Kasumi-1 (cell line): ENCODE measurements at places on chromosomes 2 and 18.
A peak's percentile ranks its signal among the peaks of the same experiment; 100 is the strongest.

- no peak for DNase-seq
Measured at GRCh38 chr2:133139847-133140533, 428.3 kb downstream of the NCKAP5 start.

- DNase-seq = no peak
Measured at GRCh38 chr18:48908916-48909315, 41.8 kb downstream of the SMAD7 start.

DNA sequence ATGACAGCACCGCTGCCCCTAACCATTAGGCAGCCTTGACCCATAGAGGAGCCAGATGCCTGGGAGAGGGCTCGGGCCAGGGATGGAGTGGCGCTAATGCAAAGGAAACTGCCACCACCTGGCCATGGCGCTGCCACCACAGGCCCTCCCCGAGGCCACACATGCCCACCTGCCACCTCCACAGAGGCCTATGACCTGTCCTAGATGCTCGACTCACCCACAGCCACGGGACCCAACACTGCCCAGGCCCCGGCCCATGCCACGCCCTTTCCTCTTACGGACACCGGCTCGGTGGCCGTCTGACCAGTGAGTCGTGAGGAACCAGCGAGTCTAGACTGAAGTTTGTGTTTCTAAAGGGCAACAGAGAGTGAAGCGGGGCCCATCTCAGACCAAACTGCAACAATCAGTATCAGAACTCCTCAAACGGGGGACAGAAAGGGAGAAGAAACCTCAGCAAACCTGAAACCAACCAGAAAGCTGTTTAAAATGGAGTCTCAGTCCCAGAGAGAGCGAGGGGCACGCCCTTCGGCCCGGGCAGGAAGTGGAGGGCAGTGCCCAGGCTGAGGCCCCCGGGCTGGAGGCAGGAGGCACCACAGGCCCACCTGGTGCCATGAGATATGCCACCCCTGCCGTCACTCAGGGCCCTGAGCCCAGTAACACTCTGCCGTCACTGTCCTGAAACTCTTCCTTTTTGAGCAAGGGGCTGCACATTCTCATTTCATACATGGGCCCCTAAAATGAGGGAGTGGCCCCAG, 711 bp downstream of the GPR17 start:
- no peak for DNase-seq

- no peak for DNase-seq
Measured at GRCh38 chr2:224832207-224832606, 116.0 kb upstream of the CCDC195 start.

DNA sequence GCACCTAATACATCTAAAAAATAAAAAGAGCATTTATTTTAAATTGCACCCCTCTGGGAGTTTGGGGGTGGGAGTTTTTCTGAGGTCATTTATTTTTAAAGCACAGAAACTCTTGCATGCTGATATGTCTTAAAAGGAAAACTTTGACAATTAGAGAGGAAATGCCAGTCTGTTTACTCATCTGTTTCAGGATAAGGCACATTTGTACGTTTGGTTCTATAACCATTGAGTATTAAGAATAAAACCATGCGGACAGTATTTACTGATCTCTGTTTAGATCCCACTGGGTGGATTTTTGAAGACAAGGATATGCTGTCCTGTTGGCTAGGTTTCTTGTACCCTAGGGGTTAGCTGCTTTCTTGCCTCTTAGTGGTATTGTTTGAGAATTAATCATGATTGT, 122.9 kb downstream of the TANC1 start:
- no peak for DNase-seq

DNA sequence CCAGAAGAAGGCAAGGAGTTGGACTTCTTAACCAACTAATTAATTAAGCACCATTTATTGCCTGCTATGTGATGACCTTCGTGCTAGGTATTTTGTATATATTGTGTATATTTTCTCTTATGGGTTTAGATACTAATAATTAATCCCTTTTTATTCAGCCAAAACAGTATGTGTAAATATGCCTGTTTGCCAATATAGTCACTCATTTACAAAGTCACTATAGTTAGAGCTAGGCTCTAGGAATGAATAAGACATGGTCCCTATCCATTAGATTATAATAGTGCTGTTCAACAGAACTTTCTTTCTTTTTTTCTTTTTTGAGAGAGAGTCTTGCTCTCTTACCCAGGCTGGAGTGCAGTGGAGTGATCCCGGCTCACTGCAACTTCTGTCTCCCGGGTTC, 51.4 kb downstream of the GREB1L start:
- DNase-seq = no peak

- no peak for DNase-seq
Measured at GRCh38 chr2:1544478-1545069, 131.3 kb downstream of the TPO start.

GRCh38 chr2:196123679-196124373, 47.6 kb downstream of the STK17B start:
- no peak for DNase-seq

- DNase-seq = no peak
Measured at GRCh38 chr18:44537526-44537925, 143.2 kb upstream of the SETBP1 start.

DNA sequence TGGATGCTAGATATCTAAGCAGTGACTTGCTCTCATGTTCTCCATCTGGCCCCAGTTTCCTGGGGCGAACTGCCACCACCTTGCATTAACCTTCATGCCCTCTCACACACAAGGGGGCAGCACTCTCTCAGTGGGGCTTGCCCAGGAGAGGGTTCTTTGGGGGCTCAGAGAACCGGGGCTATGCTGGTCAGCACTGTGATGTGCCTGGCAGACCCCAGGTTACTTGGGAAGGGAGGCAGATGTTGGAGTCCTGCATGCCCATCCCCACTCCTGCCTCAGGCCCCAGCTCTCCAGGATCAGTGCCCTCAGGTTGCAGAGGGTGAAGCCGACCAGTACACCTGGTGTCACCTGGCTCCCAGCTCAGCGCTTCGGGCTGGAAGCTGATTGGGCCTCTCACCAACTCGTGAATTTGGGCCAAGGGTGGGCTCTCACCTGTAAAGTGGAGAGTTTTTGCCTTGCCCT, 396.2 kb upstream of the HS6ST1 start:
- peak; percentile 63 for DNase-seq

DNA sequence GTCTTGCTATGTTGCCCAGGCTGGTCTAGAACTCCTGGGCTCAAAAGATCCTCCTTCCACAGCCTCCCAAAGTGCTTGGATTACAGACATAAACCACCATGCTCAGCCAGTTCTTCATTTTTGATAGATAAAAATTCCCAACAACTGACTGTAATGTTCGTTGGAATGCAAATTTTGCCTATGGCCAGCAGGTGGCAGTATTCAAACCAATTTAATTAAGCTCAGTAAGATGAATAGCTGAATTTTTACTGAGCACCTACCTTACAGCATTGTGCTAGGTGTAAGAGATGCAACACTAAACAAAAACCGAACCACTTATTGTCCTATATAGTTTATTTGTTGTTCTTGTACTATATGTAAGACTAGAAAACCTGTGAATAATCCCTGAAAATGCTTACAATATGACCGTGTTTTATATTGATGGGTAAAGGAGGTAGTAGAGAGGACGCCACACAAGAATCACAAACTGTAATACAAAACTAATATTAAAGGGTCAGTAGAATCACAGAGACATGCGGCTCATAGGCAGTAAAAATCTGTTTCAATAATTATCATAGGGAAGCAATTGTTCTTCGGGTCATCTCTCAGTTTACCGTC, 8.2 kb upstream of the TMEM182 start:
- DNase-seq = peak; percentile 74

- DNase-seq = no peak
Measured at GRCh38 chr2:176502619-176503018, 233.4 kb downstream of the MTX2 start.

- no peak for DNase-seq
Measured at GRCh38 chr18:3156325-3156640, 63.5 kb downstream of the MYOM1 start.

DNA sequence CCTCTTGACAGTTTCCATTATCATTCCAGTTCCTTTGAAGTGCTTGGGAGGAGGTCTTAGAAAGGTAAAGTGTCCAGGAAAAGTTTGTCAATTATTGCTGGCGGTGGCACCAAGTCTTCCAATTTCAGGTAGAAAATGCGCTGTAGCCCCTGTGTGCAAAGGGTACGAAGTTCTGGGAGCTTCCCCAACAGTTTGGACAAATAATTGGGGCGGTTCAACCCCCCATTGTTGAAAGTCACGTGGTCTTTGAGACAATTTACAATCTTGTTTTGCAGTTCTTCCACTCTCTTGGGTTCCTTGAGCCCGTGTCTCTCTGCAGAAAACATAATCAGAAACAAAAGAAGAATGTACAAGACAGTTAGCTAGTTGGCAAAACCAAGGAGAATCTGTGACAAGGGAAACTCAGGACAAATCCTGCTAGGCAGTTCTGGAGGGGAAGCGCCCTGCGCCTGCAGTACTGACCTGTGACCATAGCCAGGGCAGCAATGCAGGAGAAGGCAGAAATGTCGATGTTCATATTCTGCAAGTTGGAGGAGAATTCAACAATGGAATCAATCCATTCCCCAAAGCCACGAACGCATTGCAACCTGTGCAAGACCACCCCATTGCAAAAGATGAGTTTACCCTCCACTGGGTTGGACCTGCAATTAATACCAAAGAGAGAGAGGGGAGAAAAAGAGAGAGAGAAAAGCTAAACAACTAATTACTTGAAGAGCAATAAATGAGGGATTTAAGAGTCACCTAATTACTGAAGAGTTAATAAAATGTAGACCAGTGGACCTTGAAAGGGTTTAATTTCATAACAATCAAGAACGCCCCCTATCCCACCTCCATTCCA, 6.6 kb downstream of the NR4A2 start:
- no peak for DNase-seq

DNA sequence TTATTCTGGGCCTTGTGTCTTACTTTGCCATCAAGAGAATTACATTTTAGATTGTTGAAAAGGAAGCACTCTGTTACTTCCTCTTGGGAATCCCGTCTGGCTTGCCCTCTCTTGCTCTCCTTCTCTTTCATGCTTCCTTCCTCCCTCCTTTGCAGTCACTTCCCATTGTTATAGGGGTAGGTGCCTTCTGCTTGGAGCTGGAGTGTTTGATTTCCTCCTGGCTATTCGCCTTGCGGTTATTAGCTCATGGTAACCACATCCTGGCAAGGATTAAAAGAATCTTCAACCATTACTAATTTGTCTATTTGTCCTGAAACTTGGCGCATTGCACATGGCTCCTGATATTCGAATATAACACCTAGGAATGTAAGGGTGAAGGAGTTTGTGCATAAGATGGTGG, 115.0 kb downstream of the CERS6 start:
- DNase-seq = peak; percentile 28

DNA sequence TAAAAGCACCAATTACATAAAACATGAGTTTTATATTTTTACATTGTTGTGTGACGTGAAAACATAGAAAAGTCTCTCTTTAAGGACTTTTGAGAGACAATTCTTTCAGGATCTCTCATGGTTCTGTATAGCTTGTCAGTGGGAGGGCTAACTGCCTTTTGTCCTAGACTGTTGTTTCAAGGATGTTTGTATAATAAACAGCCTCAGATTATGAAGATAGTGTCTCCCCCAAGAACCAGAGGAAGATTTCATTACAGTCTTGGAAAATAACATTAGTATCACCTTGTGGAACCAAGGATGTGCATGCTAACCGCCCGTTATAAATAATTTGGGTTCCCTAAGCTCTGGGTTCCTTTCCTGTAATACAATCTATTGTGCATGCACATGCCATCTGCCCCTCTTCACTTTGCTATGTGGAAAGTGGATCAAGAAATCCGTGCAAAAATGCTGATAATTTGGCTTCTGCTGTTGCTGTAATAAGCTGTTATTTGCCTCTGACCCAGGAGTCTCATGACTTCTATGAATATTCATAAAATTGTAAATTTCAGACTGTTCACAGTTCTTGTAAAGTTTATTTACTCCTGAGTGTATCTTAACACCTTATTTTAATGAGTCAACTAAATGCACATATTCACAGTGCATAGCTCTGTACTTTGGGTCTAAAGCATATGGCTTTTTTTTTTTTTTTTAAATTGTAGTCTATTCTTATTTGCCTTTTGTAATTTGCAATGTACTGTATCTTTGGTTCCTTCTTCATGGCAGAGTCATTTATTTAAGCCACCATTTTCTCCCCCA, 265.5 kb downstream of the PTH2R start:
- no peak for DNase-seq

- no peak for DNase-seq
Measured at GRCh38 chr18:45316127-45316526, 299.1 kb upstream of the SLC14A2 start.

DNA sequence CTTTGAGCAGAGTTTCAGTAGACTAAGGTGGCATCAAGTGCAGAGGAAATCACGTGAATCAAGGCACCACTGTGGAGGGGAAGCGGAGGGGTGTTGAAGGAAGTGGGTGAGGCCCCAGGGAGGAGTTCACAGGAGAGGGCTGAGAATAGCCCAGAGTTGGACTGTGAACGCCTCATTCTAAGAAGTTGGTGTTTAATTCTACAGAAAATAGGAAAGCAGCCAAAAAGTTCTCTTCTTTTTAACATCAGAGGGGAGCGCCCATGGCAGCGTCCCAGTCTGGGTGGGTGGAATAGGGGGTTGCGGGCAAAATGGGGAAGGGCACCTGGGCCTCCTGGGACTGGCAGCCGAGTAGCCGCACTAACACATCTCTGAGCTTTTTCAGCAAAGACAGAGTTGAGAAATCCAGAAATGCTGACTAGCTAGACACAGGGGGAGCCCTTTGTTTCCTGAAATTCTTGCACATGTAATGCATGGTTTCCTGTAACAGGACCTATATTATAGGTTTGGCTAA, 97.0 kb downstream of the NEB start:
- peak; percentile 99 for DNase-seq

DNA sequence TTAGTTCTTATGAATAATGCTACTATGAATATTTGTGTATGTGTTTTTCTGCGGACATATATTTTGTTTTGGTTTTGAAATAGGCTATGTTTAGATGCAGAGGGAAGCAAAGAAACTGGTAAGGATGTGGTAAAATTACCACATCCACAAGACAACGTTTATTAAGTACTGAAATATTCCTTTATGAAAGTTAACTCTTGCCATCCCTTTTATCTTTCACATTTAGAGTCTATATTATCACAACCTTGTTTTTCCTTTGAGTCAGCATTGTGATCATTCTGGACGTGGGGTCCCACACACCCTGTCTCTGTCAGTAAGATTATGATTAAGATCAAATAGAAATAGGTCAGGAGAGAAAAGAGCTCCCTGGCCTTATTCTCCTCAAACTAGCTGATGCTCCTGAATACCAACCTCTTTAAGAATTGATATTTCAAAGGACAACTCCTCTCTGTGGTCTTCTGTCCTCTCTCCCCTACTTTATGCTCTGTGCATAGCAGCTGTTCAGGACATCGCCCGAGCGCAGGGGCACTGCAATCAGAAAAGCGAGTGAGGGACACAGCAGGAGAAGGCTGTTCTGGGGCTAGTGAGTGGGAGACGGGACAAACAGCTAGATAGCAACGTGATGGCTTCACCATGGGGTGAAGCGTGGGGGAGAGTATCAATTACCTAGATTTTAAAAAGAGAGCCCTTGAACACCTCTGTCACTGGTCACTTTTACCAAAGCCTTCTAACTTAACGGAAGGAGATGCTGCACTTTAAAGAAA, 12.2 kb downstream of the METAP1D start:
- DNase-seq = peak; percentile 49

GRCh38 chr2:67503066-67503795, 106.1 kb downstream of the ETAA1 start:
- DNase-seq = no peak
